OCI-M1 (cell line): ENCODE measurements at places on chromosomes 5 and 9.

GRCh38 chr9:127524373-127524772 lies 73.1 kb downstream of the LRSAM1 start:
- no peak for DNase-seq

GRCh38 chr9:69768716-69769115 lies 8.9 kb upstream of the PTAR1 start:
- DNase-seq, result no peak

DNA sequence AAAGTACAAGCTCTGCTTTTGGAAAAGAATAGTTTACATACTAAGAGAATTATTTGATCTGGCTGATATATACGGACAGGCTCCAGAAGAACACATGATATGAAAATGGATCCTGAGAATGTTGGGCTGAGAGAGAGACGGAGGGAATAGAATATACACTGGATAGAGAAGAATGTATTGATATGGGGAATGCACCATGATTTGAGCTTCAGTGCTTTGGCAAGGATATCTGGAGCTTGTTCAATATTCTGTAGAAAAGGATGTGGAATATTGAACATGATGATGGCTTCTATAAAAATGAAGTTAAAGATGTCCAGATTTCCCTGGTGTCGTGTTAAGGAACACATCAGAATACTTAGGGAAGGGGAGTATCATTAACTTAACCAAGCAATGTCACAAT lies 280.5 kb upstream of the VLDLR start:
- DNase-seq, result no peak

DNA sequence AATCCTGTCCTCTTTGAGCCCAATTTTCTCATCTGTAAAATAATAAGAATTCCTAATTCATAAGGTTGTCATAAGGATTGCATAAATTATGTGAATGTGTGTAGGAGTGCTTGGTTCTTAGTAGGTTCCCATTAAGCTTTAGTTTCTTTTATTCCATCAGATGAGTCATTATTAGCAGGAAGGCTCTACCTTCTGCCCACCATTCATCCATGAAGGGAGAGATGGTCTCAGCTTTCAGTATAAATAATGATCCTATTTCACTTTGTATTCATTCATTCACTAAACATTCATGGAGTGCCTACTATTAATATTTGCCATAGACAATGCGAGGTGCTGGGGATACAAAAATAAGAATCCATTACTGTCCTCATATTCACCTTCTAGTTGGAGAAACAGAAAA lies 3.0 kb downstream of the CMYA5 start:
- DNase-seq, result no peak

DNA sequence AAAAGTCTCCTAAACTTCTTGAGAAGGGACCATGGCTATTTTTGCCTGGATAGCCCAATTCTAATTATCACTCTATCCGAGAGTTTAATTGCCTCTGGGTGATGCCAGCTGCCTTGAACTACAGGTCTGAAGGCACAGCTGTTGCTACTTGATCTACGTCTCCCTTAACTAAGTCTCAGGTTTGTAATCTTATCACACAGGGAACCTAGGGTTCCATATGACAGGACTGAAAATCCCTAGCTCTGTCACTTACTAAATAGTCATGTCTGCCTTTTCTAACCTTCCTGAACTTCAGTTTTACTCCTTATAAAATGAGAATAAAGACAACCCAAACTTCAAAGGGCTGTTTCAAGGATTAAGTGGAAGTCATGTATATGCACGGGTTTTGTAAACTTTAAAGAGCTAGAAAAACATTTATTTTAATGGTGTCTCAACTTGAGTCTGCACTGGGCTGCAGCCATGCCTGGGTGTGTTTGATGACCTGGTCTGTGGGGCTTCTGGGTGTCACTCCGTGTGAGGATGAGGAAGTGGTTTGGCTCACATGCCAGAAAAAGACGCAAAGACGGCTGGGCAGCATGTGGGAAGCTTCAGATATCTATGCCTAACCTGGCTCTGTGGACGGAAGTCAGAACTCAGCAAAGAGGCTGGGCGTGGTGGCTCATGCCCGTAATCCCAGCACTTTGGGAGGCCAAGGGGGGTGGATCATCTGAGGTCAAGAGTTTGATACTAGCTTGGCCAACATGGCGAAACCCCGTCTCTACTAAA lies 129.3 kb upstream of the SLC44A1 start:
- DNase-seq, result peak; percentile 96

DNA sequence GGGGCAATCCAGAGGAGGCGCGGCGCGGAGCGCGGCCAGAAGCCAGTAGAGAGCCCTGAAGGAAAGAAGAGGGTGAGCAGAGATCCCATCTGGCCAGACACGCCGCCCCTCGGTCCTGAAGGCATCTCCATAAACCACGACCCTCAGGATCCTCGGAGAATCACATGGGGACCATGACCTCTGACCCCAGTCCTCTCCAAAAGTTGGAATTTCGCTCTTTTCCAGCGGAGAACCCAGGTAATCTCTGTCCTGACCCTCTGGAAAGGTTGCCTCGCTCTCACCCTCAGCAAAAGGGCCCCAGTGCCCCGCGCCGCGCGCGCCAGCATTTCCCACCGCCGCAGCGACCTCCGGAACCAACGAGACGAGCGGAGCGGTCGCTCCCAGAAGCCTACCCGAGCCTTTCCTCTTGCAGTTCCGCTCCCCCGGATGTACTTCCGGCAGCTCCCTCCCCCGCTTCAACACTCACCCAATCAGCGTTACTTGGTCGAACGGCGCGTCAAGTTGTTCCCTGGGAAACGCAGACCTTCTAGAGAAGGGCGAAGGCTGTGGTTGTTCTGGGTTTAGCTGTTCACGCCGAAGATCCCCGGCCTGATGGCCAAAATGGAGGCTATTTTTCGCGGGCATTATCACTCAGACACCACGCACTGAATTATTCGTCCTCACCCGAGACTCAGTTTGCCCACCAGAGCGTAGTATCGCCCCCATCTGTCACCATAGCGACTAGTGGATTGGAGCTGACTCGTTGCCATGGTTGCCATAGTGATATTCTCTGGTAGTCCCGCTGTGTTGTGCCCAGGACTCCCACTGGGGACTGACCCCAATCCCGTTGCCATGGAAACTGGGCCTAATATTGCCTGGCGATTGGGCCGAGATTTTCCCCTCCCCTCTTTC lies at the start of gene STOML2:
Gene STOML2 (minus strand): TSS at position 363 of the 891 bp plus-strand sequence. CDS start 37 bp downstream, at position 326.
- DNase-seq, result peak; percentile 97

DNA sequence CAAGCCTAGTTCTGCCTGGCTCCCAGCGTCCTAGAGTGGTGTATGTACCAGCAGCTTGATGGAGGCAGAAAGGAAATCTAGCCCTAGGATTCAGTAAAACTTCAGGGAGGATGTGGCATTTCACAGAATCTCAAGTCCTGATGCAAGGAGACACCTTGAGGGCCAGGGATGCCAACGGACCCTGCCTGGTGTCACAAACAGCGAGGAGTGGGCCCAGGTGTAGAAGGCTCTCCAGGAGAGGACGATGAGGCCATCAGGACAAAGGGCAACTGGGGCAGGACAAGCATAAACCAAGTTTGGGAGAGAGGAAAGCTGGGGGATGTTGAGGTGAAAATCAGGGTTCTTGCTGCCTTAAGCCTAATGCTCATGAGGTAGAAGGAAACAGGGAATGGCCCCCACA lies 82.1 kb upstream of the SLC25A51 start:
- DNase-seq, result no peak

GRCh38 chr9:2642068-2642467 lies 20.5 kb downstream of the VLDLR start:
- DNase-seq, result no peak

DNA sequence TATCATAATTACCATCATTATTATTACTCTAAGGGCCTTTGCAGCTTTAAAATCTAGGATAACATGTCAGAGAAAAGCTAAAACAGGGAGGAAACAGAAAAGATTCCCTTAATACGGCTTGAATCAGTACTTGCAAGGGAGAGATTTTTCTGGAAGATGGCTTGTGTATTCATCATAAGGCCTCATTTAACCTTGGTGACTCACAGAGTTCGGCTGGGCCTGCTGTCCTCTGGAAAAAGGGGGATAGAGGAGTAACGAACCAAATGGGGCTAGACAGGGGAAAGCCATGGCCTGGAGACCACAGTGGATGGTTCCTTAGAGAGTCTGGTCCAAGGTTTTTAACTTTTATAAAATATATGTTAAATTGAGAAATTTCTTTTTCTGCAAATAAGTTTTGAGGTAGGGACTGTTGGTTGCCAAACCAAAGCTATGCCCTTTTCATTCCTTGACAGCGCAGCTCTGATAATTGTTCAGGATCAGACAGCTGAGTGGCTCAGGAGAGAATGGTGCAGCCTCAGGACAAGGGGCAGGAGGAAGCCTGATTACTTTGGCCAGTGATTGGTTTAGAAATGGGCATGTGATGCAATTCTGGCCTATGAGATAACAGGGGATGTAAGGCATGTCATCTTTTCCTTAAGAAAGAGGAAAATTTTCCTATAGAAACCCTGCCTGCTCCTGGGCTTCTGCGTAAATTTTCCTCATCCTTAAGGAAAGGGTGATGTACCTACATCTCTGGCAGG lies 25.6 kb upstream of the GSN start:
- no peak for DNase-seq

DNA sequence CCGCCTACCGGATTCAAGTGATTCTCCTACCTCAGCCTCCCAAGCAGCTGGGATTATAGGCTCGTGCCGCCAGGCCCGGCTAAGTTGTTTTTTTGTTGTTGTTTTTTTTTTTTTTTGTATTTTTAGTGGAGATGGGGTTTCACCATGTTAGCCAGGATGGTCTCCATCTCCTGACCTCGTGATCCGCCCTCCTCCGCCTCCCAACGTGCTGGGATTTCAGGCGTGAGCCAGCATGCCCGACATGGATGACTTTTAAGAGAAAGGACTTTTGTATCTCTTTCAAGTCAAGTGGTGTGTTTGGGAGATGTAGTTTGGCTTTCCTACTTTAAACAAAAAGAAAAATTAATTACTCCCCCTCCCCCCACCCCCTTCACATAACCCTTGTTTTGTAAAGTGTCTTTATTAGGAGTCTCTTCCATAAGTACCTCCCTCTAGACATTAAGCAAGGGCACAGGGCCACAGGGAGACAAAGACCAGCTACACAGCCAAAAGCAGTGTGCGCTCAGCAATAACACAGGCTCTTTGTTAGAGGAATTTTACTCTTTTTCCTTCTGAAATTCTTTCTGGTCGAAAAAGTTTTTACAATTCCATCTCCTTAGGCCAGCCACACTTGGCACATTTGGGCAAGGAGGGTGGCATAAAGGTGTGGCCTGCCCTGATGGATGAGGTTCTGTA lies 31.2 kb downstream of the JAKMIP2 start:
- DNase-seq, result no peak

DNA sequence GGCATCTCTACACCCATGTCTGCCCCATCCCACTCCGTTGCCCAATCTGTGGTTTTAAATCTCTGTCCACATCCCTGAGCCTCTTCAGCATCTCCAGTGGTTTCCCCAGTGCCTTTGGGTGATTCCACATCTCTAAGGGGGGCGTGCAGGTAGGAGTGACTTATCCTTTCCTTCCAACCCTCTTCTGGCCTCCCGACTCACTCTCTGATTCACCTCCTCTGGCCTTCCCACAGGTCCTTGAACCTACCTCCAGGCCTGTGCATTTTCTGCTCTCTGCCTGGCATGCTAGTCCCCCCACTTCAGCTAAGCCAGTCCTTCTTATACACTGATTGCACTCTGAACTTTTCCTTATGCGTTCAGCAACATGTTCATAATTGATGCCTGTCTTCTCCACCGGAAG lies 99.0 kb downstream of the RALGPS1 start:
- no peak for DNase-seq

DNA sequence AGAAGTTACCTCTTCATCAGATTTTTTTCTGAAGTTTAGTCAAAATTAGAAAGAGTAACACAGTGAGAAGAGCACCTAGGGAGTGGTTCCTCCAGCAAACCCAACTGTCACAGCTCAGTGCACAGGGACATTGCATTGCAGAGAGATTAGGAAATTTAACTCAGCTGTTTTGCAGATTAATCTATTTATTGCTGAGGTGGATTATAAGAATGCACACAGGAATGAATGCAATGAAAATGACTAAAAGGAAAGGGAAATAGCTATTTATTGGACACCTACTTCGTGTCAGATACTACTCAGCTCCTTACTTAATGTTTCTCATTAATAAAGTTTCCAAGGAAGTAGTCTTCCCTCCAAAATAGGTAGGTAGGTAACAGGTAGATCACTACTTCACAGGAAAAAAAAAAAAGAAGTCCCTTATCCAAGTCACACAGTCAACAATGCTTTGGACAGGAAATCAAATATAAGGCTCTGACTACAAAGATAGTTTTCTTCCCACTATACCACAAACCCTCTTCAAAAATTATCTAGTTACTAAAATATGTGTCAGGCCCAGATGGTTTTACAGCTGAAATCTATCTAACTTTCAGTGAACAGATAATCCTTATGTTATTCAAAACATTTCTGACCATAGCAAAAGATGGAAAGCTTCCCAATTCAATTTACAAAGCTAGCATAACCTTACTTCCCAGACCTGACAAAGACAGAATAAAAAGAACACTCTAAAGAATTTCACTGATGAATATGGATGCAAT lies 442.2 kb upstream of the MPDZ start:
- no peak for DNase-seq

- no peak for DNase-seq
Observed at GRCh38 chr9:70117835-70118319, 74.2 kb downstream of the MAMDC2 start.

GRCh38 chr9:38713426-38713825 lies 6.5 kb downstream of the FAM240B start:
- peak; percentile 10 for DNase-seq
